ELR (cell line): ENCODE measurements at places on chromosomes 7 and 10.

DNA sequence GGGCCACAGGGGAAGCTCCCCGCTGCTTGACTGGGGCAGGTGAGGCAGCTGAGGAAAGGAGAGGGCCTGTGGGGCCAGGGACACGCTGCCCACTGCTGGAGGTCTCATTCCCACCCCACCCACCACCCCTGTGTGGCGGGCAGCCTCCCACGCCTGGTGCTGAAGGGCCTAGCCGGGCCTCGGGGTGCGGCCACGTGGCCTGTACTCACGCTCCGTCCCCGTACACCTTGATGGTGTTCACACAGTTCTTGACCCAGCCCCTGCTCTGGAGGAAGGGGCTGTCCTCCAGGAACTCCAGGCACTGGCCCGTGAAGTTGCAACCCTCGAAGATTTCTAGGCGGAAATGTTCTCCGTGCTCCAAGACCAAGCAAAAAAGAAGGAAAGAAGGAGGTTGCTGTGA is 4.0 kb downstream of the CRYGN start:
- no peak for DNase-seq

GRCh38 chr7:99021941-99022560 is 121.9 kb downstream of the SMURF1 start:
- DNase-seq = no peak

DNA sequence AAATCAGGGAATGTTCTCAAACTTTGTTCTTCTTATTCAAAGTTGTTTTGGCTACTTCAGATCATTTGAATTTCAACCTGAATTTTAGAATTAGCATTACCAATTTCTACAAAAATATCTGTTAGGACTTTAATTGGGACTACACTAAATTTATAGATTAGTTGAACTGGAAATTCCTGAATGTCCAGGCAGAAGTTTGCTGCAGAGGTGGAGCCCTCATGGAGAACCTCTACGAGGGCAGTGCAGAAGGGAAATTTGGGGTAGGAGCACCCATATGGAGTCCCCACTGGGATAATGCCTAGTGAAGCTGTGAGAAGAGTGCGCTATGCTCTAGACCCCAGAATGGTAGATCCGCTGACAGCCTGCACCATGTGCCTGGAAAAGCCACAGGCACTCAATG is 22.8 kb upstream of the AGMO start:
- DNase-seq = no peak

DNA sequence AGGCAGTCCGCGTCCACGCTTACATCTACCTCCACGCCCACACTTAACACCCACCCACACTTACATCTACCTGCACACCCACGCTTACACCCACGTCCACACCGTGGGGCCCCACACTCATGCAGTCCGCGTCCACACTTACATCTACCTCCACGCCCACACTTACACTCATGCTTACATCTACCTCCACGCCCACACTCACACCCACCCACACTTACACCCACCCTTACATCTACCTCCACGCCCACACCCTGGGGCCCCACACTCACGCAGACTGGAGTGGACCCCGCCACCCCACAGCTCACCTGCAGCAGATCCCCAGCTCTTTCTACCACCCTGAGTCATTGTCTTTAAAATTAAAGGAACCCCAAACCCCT is 32.4 kb upstream of the PWWP2B start:
- no peak for DNase-seq

DNA sequence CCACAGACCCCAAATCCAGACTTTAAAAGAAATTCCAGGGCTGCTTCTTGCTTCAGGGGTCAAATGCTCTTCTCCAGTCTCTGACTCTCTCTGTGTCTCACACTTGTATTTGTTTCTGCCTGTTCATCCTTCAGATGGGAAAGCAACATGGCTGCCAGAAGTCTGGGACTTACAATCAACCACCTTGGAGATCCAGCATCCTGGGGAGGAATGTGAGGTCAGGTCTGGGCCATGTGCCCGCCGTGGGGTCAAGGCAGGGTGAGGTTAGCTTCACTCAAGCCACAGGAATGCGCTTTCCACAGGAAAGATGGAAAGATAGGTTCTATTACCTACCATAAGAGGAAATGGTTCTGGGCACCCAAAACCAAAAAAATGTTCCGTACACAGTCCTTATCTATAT is 34.3 kb upstream of the NPVF start:
- peak; percentile 60 for DNase-seq

GRCh38 chr7:129471402-129471827 is 30.9 kb upstream of the SMKR1 start:
- peak; percentile 57 for DNase-seq

GRCh38 chr7:92336662-92337340 is 91.0 kb downstream of the ANKIB1 start:
- no peak for DNase-seq

- no peak for DNase-seq
Measured at GRCh38 chr10:23340354-23340753, 4.2 kb downstream of the C10orf67 start.

DNA sequence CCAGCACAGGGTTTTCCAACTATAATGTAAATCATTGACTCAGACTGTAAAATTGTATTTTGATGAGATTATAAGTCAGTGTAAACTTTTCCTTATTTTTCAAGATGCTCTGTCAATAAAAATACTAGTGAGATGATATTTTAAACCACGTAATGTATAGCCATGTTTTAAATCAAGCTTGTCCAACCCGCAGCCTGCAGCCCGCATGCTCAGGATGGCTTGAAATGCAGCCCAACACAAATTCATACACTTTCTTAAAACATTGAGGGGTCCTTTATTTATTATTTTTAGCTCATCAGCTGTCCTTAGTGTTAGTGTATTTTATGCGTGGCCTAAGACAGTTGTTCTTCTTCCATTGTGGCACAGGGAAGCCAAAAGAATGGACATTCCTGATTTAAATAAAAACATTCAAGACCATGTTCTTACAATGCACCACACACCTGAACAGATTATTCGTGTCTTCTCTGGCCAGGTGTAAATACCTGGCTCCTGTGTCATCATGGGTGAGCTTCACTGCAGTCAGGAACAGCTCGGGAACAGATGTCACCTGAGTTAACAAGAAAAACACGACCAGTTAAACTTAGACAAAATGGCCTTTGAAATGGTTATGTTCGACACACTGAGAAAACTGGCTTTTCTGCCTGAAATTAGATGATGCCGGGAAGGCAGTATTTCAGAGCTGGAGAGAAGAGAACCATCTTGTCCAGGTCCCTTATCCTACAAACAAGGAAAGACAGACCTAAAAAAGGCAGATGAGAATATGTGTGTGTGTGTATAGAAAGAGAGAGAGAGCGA is 5.9 kb downstream of the PITRM1 start:
- DNase-seq = no peak

GRCh38 chr10:85493703-85494102 is 872.9 kb downstream of the GRID1 start:
- no peak for DNase-seq

DNA sequence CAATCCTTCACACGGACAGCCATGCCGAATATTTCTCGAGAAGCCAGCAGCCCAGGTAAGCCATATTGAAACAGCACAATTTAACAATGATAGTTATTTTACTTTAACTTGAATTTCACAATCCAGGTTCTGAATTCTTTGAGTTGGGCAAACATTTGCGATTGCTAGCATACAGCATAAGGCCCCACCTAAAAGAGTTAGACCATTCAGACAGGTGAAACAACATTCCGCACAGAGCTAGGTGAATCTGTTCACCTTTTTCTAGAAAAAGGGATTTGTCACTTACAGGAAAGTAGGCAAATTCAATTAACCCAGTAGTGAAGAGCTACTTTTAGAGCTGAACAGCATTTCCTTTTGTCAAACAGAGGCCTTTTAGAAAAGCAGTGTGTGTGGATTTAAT is 45.3 kb downstream of the CREB3L2 start:
- no peak for DNase-seq

- no peak for DNase-seq
Measured at GRCh38 chr10:13883636-13884444, 297.1 kb downstream of the PRPF18 start.

- no peak for DNase-seq
Measured at GRCh38 chr7:98112077-98112476, 5.4 kb downstream of the LMTK2 start.

DNA sequence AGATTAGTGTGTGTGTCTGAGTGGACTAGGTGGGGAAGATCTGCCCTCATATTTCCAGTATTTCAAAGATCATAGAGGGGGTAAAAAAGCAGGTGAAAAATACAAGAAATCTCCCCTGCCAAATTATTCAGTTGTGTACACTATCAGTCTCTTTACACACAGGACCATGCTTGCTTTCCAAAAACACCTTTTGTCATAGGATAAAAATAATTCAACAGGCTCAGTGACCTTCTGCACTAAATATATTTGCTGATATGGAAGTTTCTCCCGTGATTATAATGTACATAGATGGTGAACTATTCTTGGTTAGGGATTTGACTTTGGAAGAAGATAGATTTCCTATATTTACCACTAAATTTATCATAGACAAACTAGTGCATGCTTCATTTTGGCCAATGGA is 24.6 kb upstream of the CSTF2T start:
- no peak for DNase-seq

DNA sequence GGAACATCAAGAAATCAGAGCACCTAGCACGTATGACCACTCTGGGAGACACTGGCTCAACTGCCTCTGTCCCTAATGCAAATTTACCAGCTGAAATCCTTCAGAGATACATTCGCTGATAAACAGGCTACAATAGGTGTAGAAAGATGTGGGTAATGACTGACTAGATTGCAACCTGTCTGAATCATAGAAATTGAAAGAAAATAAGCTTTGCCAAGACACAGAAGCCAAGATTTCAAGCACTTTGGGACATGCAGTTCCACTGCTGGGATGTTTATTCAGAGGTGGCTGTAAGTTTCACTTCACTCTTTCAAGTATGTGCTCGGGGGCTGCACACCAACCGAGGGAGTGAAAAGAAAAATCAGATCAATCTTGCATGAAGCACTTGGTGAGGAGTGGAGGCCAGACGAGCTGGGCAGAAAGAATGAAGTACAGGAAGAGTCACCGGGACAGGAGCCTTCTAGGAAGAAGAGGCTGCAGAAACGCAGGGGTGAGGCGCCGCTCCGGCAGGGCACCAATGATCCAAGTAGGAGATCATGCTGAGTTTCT is 276.7 kb downstream of the PARD3 start:
- DNase-seq = no peak

DNA sequence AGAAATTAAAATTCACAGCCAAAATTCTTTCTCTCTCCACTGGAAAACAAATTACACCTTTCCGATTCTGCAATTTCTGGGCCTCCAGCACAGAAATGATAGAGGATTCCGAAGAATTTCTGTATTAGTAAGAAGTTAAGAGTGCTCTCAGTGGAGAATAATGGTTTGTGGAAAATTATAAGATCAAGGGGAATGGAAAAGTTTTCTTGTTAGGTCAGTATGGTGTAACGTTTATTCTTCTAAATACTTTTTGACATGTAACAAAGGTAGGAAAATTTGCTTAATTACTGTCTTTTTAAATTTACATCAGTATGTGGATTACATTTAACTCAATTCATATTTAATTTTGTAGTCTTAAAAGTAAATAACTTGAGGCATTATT is 288.3 kb upstream of the NFE2L3 start:
- no peak for DNase-seq

DNA sequence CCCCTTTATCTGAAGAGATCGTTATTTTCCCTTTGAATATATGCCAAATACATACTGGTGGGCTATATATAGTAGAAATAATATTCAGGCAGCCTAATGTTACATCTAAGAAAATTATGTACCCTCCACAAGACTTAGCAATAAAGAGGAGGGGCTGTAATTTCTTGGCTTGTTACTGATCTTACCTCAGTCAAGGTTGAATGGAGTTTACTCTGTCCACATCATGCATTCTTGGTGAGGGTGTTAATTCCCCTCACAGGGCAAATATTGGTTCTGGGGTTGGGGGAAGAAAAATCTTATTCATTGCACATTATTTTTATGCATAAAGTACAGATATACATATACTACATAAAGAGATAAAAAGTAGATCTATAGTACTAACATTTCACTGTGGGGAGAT is 145.8 kb upstream of the ANK3 start:
- DNase-seq = no peak

DNA sequence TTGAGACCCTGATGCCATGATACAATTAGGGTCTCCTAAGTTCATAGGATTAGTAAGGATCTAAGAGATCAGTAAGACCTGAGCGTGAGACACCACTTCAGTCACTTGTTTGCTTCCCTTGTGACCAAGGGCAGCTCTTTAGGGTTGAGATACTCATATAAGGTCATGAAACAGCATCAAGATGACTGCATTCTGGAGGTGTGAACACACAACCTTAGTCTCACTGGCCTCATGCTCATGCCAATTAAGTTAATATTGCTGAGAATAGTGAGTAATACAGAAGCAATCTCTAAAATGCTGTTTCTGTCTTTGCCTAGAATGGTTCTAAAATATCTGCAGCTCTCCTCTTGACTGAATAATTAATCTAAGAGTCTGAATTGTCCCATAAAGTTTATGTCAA is 39.6 kb upstream of the KLHL7 start:
- DNase-seq = peak; percentile 59

DNA sequence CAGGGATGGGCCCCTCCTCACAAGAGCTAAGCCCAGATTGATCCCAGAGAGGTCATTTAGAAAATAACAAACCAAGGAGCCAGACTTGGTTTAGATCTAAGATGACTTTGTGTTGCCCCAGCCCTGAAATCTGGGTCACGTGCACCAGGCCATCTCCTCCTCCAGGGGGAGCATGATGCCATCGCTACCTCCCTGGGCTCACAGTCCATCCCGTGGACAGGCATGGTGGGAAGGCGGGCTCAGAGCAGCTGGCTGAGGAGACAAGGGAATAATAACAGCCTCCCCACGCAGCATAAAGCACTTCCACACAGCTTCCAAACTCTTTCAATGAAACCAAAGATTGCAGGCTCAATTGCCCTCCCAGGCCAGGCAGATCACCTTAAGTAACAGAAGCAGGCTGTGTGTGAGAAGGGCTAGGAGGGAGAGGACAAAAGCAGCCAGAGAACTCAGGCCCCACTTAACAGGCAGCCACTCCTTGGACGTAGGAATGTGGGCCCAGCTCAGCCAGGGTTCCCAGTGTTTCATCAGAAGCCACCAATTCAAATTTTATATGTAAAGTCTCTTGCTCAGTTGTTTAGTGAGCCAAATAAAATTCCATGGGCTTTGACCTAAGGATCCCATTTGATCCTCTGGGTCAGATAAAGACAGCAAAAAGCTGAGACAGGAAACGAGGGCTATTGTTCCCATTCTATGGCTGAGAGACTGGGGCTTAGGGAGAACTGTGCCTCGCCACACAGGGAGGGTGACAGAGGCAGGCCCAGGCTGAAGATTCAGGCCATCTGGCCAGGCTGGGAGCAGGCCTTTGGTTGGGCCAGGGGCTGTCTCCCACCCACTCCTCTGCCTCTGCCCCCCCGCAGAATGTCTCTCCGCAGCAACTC is 100.2 kb downstream of the COL13A1 start:
- peak; percentile 66 for DNase-seq
